Caco-2 (cell line): ENCODE measurements at places on chromosomes 11 and 22. TPM values are rescaled to one million over a fixed set of nuclear protein-coding genes. Genes with fewer than 3 reads are reported as not detected.

DNA sequence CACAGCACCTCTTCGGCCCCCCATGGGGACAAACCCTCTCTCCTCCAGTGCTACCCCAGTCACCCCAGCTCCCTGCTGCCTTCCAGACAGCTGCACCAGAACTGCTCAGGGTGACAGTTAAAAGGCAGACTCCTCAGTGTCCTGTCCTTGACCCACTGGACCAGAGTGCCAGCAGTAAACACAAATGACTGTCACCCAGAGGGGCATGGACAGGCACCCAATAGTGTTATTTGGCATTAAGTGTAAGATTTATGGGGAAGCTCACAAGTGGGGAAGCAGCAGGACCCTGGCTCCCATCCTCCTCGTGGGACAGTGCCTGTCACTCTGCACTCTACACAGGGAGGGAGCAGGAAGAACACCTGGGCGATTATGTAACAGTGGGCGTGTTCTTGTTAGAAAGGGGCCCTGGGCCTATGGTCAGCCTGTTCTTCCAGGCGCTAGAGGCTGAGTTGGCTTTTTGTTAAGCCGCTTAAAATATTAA is 5.0 kb downstream of the RPS19BP1 start:
- peaks cover 9% of the 10 kb centered on the region for H3K36me3 ChIP-seq
- peaks cover 43% of the 10 kb centered on the region for H3K4me1 ChIP-seq
- no peak overlapping the region for H3K4me3 ChIP-seq

- no peaks in the 10 kb centered on the region for H3K27me3 ChIP-seq
- no peak overlapping the region for H3K27ac ChIP-seq
- no peaks in the 10 kb centered on the region for H3K4me1 ChIP-seq
Measured at GRCh38 chr11:44104481-44105294, 9.2 kb downstream of the EXT2 start.

The OLFML1 gene
- total RNA-seq, result 1.8 and 3.9 TPM in 2 replicates

The MPZL3 gene
- 29.6 and 31.8 TPM in 2 replicates for total RNA-seq

The FOLR2 gene
- not detected in 2 replicates for total RNA-seq

- H3K27me3 ChIP-seq, result no peaks in the 10 kb centered on the region
- DNase-seq, result no peak
- H3K36me3 ChIP-seq, result peaks cover 3% of the 10 kb centered on the region
- H3K4me1 ChIP-seq, result no peaks in the 10 kb centered on the region
- H3K4me3 ChIP-seq, result no peak overlapping the region
- H3K27ac ChIP-seq, result no peak overlapping the region
Measured at GRCh38 chr22:20750461-20751184, 23.3 kb upstream of the SERPIND1 start.

GRCh38 chr11:92224407-92225124 is at the start of gene FAT3:
Gene FAT3 (plus strand): TSS chr11:92224818. CDS start chr11:92352113, 127,295 bp downstream.
- H3K4me3 ChIP-seq, result no peak within 1 kb of the TSS
- no peaks in the 10 kb centered on the region for H3K27me3 ChIP-seq
- DNase-seq, result no peak
- H3K27ac ChIP-seq, result no peak within 1 kb of the TSS
- H3K36me3 ChIP-seq, result no peaks in the 10 kb centered on the region

DNA sequence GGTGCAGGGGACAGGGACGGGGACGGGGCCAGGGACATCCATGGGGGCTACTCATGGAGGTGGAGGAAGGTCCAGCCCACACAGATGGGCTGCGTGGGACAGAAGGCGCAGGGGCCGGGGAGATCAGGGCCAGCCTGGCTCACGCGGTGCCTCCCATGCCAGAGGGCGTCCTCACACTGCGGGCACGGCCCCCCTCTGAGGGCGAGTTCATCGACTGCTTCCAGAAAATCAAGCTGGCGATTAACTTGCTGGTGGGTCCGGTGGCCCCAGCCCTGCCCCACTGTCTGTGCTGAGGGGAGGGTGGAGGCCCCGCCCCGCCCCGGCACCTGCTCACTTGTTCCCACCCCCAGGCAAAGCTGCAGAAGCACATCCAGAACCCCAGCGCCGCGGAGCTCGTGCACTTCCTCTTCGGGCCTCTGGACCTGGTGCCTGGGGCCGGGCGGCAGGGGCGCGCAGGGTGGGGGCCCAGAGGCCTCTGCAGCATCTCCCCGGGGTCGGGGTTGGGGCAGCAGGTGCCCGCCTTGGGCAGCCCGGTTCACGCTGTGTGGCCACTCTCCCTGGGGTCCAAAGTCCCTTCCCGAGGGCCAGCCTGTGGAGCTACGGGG is 15.8 kb downstream of the EPS8L2 start:
- no peak for DNase-seq
- peaks cover 7% of the 10 kb centered on the region for H3K36me3 ChIP-seq
- peak overlapping the region; percentile 42 for H3K27ac ChIP-seq
- H3K27me3 ChIP-seq, result no peaks in the 10 kb centered on the region
- H3K4me3 ChIP-seq, result no peak overlapping the region
- H3K4me1 ChIP-seq, result no peaks in the 10 kb centered on the region

DNA sequence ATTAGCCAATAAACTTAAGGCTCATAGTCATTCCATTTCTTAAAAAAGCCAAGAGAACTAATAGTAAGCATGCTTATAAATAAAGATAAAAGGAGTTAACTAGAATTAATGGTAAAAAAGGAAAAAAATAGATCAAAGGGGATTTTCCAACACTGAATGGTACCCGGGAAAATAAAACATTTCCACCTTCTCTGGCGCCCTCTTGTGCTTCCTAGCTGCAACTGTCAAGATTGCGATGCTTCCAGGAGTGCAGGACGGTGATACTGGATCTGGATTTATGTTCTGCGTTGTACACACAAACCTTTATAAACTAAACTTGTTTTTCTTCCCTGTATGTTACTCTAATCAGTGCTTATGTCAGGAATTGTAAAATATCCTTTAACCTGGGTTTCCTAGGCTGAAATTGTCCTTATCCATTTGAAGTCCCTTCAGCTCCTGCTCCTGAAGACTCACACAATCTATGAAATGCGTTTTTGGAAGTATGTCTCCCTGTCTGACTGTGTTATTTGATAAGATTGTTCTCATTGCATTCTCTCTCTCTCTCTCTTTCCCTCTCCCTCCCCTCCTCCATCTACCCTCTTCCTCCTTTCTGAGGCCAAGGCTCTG is 9.6 kb upstream of the HTATIP2 start:
- no peaks in the 10 kb centered on the region for H3K27me3 ChIP-seq
- DNase-seq, result no peak
- no peaks in the 10 kb centered on the region for H3K36me3 ChIP-seq
- H3K27ac ChIP-seq, result no peak overlapping the region

DNA sequence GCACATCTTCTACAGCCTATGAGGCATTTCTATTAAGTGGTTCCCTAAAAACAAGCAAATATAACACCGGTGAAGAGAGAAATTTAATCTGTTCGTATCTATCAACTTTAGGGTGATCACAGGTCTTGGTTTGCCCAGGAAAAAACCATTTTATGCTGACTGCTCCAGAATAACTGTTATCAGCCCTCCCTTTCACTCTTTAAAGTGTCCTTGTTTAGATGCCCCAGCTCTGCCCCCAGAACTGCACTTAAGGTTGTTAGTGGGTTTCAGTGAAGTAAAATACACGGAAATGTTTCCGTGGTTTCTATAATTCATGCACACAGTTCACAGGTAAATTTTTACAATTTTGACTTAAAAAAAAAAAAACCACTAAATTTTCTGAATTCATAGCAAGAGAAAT is 70.0 kb downstream of the NARS2 start:
- H3K27me3 ChIP-seq, result no peaks in the 10 kb centered on the region
- H3K4me3 ChIP-seq, result no peak overlapping the region
- H3K4me1 ChIP-seq, result no peaks in the 10 kb centered on the region
- DNase-seq, result no peak
- no peak overlapping the region for H3K27ac ChIP-seq

The BIRC3 gene
- 1.4 and 2.2 TPM in 2 replicates for total RNA-seq

GRCh38 chr22:38789606-38790005 is 4.3 kb downstream of the DNAL4 start:
- H3K27me3 ChIP-seq, result no peaks in the 10 kb centered on the region
- H3K4me3 ChIP-seq, result no peak overlapping the region
- peaks cover 8% of the 10 kb centered on the region for H3K4me1 ChIP-seq
- no peaks in the 10 kb centered on the region for H3K36me3 ChIP-seq
- H3K27ac ChIP-seq, result no peak overlapping the region

- no peak for DNase-seq
- H3K4me1 ChIP-seq, result no peaks in the 10 kb centered on the region
- no peak overlapping the region for H3K27ac ChIP-seq
- no peak overlapping the region for H3K4me3 ChIP-seq
- no peaks in the 10 kb centered on the region; the same call in 1 of the 2 replicates for H3K27me3 ChIP-seq
Measured at GRCh38 chr22:22094921-22095320, 112.3 kb upstream of the TOP3B start.

GRCh38 chr22:48929276-48929790 is 898.3 kb downstream of the BRD1 start:
- H3K4me1 ChIP-seq, result no peaks in the 10 kb centered on the region
- no peak overlapping the region for H3K4me3 ChIP-seq
- no peaks in the 10 kb centered on the region for H3K27me3 ChIP-seq
- H3K36me3 ChIP-seq, result no peaks in the 10 kb centered on the region
- no peak for DNase-seq
